Activated naive CD8-positive, alpha-beta T cell treated with anti-CD3 and anti-CD28 coated beads, Interleukin-2, amount 50 U/mL, for 24 hours (primary cell): ENCODE measurements at places on chromosomes 3 and 15.

DNA sequence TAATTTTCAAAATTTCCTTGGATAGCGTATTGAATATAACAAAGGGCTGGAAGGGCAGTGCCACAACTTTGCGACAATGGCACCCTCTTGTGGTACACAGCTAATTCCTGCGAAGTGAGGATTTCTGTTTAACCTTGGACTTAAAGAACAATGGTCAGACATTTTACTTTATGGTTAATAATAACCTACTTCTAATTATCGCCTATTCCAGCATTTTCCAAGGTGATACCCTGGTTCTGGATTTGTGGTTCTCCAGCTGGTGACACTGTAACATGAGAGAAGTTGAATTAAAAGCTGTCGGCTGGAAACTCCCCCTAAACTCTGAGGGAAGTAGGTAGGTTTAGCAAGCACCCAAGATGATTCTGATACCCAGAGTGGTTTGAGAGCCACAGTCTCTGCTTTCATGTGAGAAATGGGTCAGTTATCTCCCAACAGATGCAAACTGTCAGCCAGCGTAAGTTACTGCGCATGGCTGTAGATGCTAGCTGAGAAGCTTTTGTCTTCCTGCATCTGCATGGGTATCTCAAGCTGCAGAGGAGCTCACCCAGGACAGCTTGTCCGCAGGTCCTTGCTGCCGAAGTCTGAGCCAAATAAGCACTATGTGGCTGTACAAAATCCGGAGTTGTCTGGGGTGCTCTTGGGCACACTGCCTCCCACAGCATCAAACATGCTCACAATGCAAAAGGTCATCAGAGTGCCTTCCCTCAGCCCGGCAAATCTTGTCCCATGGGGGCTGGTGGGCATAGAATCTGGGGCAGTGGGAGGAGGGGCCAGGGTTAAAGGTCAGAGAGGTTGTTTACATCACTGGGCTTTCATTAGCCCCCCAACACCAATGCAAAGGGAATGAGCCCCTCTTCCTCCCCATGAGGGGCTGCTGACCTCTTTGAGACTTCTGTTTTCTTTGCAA is 6.6 kb upstream of the CHSY1 start:
- peak; percentile 54 for DNase-seq

DNA sequence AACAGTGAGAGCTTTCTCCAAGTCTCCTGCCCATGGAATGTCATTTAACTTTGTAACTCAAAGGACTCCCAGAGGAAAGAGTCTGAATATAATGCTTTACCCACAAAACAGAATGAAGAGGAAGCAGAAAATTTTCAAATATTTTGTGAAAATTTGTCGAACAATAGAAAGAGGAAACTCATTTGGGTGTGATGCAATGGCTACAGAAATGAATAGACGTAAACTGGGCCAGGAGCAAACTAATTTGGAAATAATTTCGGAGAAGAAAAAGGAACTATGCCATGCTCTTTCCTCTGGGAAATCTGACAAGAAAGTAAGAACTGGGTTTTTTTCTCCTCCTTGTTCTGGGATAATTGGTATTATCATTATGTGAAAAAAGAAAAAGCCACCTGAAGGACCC is 11.2 kb upstream of the SUMF1 start:
- no peak for DNase-seq

DNA sequence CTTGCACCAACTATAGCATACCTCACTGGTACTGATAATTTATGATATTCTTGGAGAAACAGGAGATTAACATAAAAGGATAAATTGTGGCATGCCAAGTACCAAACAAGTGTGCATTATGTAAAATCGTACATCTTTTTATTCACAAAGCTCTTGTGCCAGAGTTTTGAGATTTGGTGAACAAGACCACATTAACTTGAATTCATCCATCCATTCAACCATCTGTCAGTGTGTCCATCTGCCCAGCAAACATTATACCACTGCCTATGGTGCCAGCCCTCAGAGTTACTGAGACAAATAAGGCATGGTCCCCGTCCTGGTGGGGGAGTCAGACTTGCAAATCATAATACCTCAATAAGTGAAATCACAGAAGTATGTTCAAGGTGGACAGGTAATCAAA is 17.0 kb upstream of the NEO1 start:
- no peak for DNase-seq

- no peak for DNase-seq
Measured at GRCh38 chr3:36648241-36649034, 115.9 kb downstream of the DCLK3 start.

DNA sequence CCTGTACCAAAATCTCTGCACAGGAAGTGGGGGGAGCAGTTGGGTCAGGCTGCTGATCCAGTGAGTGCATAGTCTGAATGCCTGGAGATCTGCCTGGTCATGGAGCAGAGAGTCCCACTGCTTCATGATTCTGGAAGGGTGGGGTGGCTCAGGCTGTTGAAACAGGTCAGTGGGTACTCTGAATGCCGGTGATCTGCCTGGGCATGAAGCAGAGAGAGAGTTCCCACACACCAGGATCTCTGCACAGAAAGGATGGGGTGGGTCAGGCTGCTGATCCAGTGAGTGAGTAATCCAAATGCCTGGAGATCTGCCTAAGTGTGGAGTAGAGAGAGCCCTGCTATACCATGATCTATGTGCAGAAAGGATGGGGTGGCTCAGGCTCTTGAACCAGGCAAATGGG is 16.1 kb upstream of the GCSAM start:
- no peak for DNase-seq

GRCh38 chr3:137766041-137766875 is 2.1 kb downstream of the SOX14 start:
- DNase-seq = no peak

DNA sequence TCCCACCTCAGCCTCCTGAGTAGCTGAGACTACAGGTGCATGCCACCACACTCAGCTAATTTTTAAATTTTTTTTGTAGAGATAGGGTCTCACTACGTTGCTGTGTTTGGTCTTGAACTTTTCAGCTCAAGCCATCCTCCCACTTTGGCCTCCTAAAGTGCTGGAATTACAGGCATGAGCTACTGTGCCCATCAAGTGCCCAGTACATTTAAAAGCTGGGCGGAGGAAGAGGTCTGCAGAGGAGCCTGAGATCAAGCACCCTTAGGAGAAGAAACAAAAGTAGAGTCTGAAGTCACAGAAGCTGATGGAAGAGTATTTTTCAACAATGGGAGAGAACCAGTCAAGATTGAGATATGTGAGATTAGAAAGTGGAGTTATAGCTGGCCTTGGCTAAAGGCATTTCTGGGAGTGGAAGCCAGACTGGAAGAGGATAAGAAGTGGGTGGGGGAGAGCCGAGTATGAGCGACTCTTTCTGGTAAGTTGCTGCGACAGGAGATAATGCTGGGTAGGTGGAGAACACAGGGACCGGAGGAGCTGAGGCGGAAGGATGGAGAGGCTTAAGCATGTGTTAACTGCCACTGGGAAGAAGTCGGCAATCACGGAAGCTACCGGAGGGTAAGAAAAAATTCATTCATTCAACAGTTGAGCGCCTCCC is 782 bp upstream of the IREB2 start:
- no peak for DNase-seq

DNA sequence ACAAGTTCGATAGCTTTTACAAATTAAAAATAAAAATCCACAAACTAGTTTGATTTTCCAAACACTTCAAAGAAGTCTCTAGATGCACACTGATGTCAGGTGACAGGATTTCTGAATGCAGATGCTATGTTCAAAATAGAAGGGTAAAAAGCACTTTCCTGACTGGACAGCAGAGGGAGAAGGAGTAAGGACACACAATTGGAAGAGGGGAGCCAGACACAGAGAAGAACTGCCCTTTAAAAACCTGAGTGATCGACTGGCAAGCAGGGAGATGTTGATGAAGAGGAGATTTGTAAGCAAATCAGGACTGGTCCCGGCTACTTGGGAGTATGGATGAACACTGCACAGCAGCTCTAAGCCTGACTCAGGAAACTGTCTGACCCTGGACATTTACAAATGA is 612.8 kb downstream of the MAGI1 start:
- no peak for DNase-seq

DNA sequence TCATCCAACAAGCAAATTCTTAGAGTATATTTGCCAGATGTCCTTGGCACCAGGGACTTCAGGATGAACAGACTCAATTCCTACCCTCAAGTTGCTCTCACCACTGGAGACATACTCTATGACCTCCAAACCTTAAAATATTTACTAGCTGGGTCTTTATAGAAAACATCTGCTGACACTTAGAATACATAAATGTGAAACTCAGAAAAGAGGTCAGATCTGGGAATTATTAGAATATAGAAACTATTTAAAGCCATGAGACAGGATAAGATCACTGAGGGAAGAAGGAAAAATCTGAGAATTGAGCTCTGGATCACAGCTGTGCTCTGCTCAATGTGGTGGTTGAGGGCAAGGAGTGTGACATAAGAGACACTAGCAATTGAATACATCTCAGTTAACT is 695.4 kb upstream of the UBE2E2 start:
- no peak for DNase-seq

DNA sequence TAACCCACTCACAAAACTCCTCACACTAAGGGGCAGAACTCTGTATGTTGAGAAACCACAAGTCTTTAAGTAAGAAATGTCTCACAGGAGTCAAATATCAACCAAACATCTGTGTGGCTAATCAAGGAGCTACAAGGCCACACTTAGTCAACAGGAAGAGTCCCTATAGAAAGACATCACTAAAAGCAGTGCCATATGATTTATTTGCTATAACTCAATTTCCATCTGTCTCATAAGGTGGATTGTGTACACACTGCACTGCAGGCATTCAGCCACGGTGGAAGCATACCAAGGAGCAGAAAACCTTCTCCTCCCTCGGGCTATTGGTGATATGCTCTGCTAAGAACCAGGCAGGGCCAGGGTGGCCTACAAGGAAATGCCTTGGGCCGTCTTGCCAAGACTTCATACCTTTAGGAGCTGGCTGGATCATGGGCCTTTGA is 197.6 kb upstream of the CFAP20DC start:
- DNase-seq = no peak

GRCh38 chr3:87575550-87575949 is 299.2 kb upstream of the POU1F1 start:
- no peak for DNase-seq

- no peak for DNase-seq
Measured at GRCh38 chr15:28967066-28967465, 81.3 kb downstream of the APBA2 start.

- no peak for DNase-seq
Measured at GRCh38 chr3:114803042-114803695, 343.9 kb downstream of the ZBTB20 start.

DNA sequence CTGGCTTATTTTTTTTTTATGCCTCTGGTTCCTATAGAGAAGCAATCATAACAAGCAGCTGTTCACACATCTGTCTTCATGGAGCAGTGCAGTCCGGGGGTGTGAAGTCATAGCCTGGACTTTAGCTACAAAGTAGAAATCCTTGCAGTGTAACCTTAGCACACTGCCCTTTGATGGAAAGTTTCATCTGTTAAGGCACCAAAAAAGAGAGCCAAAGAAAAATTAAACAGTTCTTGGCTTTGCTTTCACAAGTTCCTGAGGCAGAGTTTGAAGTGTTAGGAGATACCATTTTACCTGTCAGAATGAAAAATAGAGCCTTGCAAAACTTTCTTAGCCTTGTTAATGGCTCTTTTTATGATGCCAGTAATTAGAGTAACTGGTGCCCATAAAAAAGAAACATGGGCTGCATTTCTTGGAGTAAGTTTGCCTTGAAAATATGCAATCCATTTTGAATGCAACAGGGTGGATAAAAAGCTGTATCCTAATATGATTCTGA is 84.1 kb downstream of the PIK3R4 start:
- no peak for DNase-seq

DNA sequence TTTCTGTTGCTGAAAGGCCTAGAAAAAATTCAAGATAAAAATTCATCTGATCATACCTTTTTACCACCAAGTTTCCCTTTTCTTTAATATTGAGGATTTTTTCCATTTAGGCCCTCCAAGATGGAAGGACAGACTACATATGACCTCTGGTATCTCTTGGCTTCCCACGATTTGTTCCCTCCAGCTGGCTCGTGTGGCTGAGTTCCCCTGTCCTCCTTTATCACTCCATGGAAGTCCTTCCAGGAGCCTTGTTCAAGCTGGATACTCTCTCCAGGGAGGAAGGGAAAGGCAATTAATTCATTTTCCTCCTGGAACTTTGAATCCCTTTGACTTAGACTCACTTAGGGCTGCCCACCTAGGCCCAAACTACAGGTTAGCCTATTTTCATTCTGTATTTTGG is 110.6 kb downstream of the CFAP44 start:
- DNase-seq = no peak

GRCh38 chr15:99143242-99143641 is 38.4 kb downstream of the SYNM start:
- no peak for DNase-seq

DNA sequence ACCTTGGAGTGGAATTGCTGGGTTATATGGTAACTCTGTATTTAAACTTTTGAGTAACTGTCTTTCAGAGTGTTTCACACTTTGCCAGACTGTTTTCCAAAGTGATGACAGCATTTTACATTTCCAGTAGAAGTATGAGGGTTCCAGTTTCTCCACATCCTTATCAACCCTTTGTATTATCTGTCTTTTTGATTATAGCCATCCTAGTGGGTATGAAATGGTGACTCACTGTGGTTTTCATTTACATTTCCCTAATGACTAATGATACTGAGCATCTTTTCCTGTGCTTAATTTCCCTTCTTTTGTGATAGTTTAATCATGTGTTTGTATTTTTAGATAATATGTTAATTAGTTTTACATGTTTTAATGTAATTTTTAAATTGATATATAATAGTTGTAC is 138.1 kb upstream of the DAZL start:
- no peak for DNase-seq

DNA sequence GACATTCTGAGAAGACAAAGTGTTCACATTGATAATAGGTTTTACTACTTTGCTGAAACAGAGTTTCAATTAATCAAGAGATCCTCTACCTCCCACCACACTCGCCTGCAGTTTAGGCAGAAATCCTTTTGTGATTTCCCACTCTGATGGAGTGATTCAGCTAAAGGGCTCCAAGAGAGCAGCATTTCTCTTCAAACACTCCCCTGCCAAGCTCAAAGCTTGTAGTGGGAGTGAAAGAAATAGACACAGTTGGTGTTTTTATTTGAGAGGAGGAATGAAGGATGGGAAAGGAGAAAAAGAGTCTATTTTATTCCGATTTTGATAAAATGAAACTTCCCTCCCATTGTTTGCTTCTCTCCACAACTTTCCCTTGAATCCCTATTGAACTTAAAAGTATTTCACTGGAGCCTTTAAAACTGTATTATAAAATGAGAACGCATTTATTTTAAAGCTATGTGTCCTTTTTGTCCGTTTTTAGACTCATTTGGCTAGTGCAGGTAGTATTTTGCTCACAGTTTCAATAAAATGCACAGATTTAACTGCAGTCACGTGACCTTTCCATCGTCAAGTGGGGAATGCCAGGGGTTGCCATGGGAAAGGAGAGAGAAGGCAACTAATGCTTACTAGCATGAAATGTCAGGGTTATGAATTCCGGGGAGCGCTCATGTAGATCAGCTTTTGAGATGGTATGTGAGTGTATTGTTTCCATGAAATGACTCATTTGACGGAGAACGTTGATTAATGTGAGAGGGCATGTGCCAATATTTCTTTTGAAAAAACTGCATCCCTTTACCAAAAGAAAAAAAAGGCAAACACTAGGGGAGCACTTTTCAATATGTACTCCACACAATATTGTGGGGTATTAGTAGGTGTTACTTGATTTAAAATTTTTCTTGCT is 7.7 kb upstream of the OSBPL11 start:
- no peak for DNase-seq
